ENCODE measurements at places on chromosomes 7 and 10.

DNA sequence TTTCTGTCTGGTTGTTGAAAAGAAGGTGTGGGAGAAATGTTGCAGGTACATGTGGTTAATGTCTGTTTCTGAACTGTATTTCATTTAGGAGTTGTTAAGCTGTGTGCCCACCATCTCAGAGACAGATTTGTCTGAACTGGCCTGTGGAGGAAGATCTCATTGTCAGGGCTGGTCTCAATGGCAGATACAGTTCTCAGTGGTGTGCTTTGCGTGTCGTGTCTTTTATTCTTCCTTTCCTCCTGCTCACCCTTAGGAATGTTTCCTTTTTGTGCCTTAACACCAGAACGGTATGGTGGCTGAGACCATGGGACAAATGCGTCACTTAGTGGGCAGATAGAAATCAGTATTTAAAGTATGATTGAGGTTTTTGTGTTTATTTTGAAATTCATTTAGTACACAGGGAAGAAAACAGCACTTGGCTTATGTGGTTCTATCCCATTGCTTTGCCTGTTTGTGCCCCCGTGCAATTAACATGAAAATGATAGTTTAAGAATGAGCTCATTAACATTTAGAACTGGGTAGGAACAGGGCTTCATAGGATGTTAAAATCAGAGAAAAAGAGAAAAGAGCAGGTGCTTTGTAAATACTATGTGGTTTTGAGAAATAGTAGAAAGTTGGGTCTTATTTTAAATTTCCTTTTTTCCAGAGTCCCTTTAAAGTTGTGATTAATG, 112.6 kb downstream of the AUTS2 start:
- no peak for DNase-seq

GRCh38 chr7:16354573-16354972, 66.8 kb downstream of the CRPPA start:
- no peak for DNase-seq

GRCh38 chr7:130649004-130649790, 19.4 kb downstream of the COPG2 start:
- peak; percentile 81 for DNase-seq

- peak; percentile 41 for DNase-seq
Observed at GRCh38 chr10:26543567-26544306, 105.6 kb downstream of the APBB1IP start.

DNA sequence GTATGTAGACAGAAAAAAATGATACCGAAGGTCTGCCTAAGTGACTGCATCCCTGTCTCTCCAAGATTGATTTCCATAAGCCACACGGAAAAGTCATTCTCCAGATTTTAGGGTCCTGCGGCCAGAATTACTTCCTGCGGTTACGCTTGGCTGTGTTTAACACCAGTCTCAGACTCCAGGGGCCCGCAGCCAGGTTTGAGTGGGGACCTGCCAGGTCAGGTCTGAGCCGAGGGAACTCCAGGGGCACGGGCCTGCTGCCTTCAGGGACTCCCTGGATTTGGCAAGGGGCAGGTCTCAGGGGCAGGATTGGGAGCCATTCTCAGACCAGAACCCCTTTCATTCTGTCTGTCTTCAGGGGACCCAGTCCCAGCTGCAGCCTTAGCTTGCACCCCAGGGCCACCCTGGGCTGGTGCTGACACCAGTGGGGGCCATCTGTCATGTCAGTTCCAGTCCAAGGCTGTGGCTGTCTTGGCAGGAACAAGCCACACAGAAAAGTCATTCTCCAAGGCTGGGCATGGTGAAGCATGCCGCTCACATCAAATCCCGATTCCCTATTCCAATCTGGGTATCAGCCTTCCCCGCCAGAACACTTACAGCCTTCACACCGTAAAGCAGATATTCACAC, 39.0 kb downstream of the TMEM120A start:
- no peak for DNase-seq

GRCh38 chr10:99993701-99994689, 15.8 kb downstream of the DNMBP start:
- DNase-seq, result peak; percentile 27
